ENCODE measurements at places on chromosomes 3 and 15. TPM values are rescaled to one million over a fixed set of nuclear protein-coding genes. Genes with fewer than 3 reads are reported as not detected.

DNA sequence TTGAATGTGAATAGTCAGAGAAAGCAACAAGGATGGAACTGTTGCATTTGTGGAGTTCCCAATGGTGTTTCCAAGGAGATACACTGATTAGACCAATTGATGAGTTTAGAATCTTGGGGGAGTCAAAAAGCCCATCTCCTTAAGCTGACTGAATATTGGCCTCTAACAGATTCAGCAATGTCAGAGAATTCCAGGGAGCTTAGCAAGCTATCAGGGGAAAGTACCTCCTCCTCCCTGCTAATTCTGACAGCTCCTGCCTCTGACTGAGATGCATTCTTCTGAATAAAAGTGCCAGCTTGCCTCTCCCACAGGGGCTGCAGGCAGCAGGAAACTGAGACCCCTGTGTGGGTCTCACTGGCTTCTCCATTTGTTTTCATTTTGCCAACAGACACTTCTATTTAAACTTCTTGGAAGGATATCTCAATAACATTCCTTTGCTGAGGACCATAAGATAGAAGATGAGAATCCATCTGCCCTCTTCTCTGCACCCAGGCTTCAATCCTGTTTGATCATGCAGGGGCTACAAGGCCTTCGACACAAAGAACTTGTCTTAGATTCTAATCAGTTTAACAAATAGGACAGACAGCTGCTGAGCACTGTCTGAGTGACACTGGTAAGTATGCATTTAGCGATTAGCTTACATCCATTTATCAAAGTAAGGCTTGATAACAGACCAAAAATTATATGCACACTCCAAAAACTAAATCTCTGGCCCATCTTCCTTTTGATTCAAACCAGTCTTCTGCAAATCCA lies 1080.8 kb downstream of the TUSC7 start:
- DNase-seq = no peak

GRCh38 chr3:36058404-36059030 lies 321.8 kb upstream of the STAC start:
- no peak for DNase-seq

GRCh38 chr15:59372352-59373211 lies at the start of gene MYO1E:
MYO1E (minus strand) TSS chr15:59372871; CDS start chr15:59372500, 371 bp downstream.
- peak; percentile 96 for DNase-seq

DNA sequence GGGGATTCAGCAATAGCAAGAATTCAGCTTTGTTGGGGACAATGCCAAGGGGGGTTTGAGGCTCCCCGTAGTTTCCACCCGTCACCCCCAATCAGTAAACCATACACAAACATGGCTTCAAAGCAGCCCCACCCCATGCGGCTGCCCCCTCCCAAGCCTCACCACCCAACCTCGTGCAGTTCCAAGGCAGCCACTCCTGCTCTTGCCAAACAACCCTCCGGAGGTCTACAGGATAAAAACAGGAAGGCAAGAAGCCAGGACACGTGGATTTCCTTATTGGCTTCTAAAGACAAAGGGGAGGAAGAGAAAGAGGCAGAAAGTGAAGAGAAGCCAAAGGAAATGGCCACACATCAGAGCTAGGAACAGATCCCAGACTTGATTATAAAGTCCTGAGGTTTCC lies 121.1 kb downstream of the SHQ1 start:
- DNase-seq = no peak

GRCh38 chr15:39128746-39129145 lies 452.1 kb upstream of the THBS1 start:
- DNase-seq = no peak

- DNase-seq = peak; percentile 18
Measured at GRCh38 chr3:136819392-136819730, 435 bp downstream of the SLC35G2 start.

- no peak for DNase-seq
Measured at GRCh38 chr3:164222197-164222596, 856.1 kb downstream of the SI start.

DNA sequence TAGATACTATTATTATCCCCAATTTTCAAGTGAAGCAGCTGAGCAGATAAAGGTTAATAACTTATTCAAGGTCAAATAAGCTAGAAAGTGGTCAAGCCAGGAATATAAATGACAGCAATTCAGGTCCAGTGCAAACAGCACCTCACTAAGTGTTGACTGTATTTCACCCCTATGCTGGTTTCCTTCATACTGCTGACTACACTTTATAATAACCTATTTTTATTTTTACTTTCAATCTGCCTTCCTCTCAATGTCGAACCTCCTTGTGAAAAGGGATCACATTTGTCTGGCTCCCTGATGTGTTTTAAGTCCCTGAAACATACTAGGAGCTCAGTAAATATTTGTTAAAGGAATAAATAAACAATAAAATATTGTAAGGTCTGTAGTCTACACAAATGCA lies 146.1 kb downstream of the NAALADL2 start:
- DNase-seq = no peak

DNA sequence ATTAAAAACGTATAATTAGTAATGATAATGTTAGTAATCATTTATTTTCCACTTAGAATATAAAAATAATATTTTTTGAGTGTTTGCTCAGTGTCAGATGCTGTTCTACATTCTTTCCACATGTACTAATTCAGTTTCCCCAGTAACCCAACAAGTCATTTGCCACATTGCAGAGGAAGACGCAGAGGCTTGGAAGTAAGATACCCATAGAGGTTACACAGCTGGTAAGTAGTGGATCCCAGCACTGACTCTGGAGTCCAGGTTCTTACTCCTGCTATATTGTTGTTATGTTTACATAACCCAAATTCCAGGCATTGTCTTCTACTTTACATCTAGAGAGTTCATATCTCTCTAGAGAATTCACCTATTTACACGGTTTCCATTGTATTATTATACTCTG lies 48.2 kb upstream of the MYO5C start:
- no peak for DNase-seq

GRCh38 chr3:122030381-122031122 lies 8.5 kb upstream of the ILDR1 start:
- DNase-seq = no peak

DNA sequence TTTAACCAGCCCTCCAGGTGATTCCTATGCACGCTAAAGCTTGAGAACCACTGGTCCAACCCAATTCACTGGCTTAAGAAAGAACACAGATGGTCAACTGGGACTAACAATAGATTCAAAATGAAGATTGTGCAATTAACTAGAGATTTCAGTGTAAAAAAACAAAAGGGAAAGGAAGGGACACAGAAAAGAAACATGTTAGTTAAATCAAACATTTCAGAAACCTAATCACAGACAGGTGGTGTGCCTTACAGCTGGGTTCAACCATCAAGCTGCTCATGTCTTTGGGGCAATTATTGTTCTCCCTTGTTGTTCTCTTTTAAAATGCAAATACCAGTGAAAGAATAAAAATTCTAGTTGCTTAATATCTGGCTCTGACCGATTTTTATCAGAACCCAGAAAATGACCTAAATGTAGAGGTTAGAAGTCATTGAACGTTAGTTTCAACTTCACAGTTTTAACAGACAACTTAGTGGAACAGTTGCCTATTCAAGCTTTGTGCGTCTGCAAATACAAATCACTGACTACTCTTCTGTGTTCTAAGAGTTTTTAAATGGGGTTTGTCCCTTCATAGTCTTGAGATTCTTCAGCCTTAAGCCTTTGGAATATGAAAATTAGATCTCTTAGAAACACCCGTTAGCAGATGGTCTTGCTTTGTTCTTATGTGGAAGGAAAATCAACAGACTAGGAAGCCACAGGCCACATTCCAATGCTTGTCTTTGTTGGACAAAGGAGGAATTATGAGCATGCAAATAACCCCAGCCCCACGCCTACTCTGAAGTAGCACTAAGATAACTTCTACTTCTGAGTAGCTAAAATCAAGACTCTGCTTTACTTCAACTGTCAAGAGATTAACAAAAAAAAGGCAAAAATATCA lies 223.4 kb downstream of the ATP8B4 start:
- DNase-seq = no peak

DNA sequence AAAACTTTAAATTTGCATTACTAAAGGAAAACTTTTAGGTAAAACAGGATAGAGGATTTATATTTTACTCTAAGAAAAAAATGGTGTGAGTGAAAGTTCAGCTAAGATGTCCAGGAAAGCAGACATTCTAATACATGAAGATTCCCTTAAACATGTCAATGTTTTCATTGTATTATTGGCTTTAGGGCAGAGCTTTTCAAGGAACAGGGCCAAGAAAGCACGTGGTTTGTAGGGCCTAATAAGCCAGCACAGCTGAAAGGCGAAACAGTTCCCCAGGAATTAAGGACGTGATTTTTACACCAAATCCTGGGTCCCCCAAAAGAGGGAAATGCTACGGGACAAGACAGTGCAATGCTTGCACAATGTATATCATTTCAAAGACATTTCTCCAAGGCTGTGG lies 48.6 kb upstream of the MKRN3 start:
- no peak for DNase-seq

GRCh38 chr3:76410762-76411281 lies 625.5 kb upstream of the ZNF717 start:
- no peak for DNase-seq

The GUCA1C gene
- 0.52 TPM for polyA plus RNA-seq

The TRAK1 gene
- polyA plus RNA-seq = 49.7 TPM

The ATP10A gene
- polyA plus RNA-seq = 4.1 TPM

The KIF23 gene
- 59.4 TPM for polyA plus RNA-seq

The TGM5 gene
- not detected for polyA plus RNA-seq

The ANKUB1 gene
- polyA plus RNA-seq = 0.52 TPM

The GXYLT2 gene
- 18.3 TPM for polyA plus RNA-seq
